ENCODE measurements at places on chromosomes 5 and 9.

DNA sequence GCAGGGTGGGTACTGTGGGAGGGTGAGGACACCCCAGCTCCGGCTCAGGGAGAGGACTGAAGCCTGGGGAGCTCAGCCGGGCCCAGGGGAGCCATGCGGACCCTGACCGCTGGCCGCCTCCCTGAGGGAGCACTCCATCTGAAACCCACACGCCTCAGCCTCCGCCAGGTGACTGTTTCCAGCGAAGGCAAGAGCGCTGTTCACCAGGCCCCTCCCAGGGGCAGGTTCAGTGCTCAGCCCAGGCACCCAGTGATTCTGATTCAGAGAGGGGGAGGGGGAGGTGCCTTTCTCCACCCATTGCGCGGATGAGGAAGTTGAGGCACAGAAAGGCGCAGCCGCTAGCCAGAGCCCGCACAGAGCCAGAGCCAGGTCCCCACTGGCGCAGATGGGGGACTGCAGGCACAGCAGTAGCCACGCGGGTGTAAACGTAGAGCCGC lies 27.0 kb downstream of the ADGRD2 start:
- DNase-seq: peak; percentile 42

- peak; percentile 5 for DNase-seq
These were observed 1696.0 kb downstream of the MAT2B start for GRCh38 chr5:165201369-165201768.

- DNase-seq: no peak
These were observed 153.8 kb downstream of the ARL15 start for GRCh38 chr5:54156577-54156976.

- no peak for DNase-seq
These were observed 6.9 kb downstream of the GPRIN1 start for GRCh38 chr5:176603091-176603490.

- DNase-seq: peak; percentile 53
These were observed 83.9 kb upstream of the GRAMD2B start for GRCh38 chr5:126339215-126339805.

- no peak for DNase-seq
These were observed 124.2 kb downstream of the TLE1 start for GRCh38 chr9:81565144-81565543.

- DNase-seq: no peak
These were observed 863.4 kb downstream of the DNAH5 start for GRCh38 chr5:13081116-13081515.

- DNase-seq: peak; percentile 81
These were observed 140.5 kb downstream of the SNX18 start for GRCh38 chr5:54658010-54658409.

DNA sequence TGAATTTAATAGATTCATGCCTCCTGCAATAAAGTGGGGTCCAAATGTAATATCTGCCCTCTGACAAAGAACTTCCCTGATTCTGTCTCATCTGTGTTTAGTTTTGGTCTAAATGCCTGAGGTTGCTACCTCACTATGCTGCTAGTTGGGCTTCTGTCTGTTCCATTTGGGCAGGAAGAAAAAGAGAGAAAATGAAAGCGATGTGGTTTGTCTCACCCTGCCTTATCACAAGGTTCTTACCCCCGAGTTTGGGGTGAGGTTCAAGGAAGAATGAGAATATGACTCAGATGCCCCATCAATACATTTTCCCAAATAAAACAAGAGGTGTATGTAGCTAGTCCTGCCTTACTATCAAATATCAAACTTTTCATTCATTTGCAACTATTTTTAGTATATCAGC lies 132.1 kb upstream of the MTAP start:
- no peak for DNase-seq
